Ovary (tissue), 10 donors: ENCODE measurements at places on chromosomes 4 and X.

GRCh38 chr4:100372432-100372831, 145.4 kb downstream of the EMCN start:
- no peak for DNase-seq

GRCh38 chr4:122621016-122621507, at the start of gene IL21:
TSS of gene IL21 (minus strand) at chr4:122621066. CDS start at chr4:122621011, 55 bp downstream.
- no peak for DNase-seq

GRCh38 chr4:105306158-105306781, 159.6 kb downstream of the TET2 start:
- DNase-seq = no peak

DNA sequence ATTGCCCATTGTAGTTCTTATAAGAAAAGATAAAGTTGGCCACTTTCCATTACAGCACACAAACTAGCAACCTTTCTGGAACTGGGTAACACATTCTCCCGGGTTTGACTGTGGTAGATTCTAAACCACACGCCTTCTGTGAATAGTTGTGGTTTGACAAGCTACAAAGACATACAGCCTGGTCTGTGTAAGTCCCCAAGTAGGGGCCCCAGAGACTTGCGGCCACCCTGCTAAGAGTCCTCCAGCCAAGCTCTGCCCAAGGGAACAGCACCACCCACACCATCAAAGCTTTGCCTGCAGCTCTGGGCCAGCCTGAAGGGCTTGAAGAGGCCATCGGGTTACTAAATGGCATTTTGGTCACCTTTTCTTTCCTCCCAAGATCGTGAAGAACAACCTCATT, 203.4 kb downstream of the MAML3 start:
- DNase-seq = no peak

- no peak for DNase-seq
Measured at GRCh38 chrX:46582325-46582724, 8.8 kb downstream of the CHST7 start.

DNA sequence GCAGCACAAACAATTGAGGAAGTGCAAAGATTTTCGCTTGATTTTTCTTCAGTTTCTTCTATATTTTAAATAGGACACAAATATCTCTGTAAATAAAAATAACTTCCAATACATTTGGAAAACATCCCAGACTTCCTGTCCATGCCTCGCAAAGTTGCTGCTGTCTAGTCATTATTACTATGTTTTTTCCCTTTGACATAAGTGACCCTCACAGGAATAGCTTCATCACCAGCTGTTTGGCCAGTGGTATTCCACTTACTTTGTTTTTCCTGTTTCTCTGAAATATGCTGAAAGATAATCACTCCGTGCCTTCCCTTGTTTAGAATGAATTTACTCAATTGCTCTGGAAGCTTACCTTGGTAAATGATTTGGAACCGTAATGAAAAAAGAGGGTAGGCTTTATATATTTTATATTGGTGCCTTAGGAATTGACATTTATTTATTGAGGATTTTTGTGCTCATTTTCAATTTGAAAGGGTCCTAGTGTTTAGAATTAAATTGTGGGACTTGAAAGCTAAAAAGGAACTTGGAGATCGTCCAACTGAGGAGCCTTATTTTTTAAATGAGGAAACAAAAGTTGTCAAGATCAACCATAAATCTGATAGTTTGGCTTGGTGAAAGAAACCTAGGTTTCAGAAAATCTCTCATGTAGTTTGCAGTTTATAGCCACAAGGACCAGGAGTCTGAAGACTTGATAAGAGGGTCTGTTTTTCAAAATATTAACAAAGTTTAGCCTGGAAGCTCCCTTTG, 65.6 kb downstream of the CDKL5 start:
- DNase-seq = no peak

DNA sequence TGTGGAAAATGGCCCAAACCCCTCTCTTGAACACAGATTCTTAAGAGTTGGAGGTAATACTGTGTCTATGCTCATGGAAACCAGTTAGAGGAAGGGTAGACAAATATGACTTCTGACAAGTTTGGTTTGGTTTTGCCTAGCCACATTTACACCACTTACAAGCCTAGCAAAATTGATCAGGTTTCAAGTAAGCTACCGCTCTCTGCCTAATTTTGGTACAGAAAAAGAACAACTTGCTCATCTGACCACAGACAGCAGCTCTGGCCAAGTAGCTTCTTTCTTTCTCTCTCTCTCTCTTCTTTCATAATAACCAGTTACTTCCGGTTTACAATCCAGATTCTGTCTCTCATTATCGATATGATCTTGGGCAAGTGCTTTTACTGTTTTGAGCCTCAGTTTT, 260.0 kb downstream of the GLUD2 start:
- no peak for DNase-seq

DNA sequence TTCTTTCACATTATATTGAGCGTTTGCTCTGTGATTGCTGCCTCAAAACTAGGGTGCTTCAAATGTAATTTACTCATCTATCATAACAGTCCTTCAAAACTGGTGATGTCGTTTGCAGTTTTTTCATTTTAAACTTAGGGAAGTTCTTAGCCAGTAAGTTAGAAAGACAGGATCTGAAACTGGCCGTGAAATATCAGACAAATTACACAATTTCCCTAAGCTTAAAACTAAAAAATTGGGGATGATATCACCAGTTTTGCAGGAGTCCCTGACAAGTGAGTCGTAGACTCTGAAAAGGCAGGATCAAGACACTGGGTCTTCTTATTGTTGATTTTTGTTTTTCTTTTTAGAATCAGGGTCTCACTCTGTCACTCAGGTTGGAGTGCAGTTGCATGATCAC, 44.8 kb downstream of the MOB1B start:
- no peak for DNase-seq

DNA sequence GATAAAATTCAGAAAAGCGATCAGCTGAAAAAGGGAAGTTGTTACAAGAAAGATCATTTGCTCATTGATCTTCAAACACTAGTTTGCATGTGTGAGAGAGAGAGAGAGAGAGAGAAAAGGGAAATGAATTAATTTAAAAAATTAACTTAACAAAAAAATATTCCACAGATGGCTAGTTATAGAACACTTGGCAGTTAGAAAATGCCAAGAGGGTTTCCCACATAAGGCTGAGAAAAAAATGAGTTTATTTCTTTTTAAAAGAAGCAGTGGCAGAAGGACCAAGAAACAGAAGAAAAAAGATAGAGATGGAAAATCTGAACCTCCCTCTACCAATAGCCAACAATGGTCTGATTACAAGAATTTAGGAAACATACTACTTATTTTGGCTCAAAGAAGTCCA, 47.1 kb downstream of the FGF13 start:
- DNase-seq = no peak

DNA sequence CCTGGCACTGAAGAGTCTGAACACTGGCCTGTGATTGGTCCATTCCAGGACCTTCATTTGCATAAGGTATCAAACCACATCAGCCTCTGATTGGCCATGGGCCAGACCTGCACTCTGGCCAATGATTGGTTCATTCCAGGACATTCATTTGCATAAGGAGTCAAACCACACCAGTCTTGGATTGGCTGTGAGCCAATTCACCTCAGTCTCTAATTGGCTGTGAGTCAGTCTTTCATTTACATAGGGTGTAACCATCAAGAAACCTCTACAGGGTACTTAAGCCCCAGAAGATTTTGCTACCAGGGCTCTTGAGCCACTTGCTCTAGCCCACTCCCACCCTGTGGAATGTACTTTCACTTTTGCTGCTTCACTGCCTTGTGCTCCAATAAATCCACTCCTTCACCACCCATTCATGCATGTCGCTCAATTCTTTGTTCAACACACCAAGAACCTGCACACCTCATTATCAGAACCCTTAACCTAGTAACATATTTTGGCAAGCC, 14.2 kb upstream of the HERC5 start:
- no peak for DNase-seq

- DNase-seq = no peak
Measured at GRCh38 chr4:117965622-117966021, 68.7 kb upstream of the NDST3 start.

GRCh38 chr4:54228961-54229501, at the start of gene PDGFRA:
TSS of gene PDGFRA (plus strand) at chr4:54229293. CDS start at chr4:54258769, 29,476 bp downstream.
- peak; percentile 95 for DNase-seq

DNA sequence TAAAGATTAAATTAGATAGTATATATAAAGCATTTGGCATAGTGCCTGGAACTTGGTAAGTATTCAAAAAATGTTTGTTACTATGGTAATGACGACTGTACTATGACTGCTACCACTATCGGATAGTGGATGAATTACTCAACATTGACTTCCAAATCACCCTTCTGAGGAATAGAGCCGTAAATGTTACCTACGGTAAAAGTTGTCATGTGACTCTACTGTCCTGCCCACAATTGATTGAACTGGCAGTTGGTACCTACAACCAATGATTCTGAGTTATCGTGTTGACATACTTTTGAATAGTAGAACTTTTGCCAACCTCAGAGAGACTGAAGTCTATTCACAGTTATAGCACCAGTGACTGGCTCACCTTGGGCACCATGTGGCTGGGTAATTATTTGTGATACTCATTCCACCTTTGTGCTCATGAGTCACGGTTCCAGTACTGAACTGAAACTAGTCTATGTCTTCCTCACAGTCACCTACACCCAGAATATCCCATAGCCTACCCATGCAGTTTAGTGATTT, 185.5 kb upstream of the PITX2 start:
- no peak for DNase-seq

- no peak for DNase-seq
Measured at GRCh38 chr4:77092975-77093374, 17.2 kb upstream of the CCNI start.

DNA sequence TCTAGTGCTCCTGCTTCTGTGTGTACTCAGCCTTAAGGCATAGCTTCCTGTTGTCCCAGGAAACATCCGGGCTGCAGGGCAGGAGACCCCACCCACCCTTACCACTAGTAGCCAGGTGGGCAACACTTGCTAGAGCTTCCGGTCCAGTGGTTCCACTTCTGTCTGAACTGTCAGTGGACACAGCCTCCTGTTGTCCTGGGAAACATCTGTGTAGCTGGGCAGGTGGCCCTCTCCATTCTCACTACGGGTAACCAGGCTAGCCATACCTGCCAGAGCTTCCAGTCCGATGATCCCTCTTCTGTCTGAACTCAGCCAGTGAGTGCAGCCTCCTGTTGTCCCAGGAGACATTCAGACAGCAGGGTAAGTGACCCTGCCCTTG, 372.2 kb downstream of the INPP4B start:
- DNase-seq = no peak

- DNase-seq = no peak
Measured at GRCh38 chrX:136646602-136647239, 1.2 kb upstream of the CD40LG start.

GRCh38 chr4:76704133-76704881, 193.6 kb downstream of the SOWAHB start:
- DNase-seq = no peak

DNA sequence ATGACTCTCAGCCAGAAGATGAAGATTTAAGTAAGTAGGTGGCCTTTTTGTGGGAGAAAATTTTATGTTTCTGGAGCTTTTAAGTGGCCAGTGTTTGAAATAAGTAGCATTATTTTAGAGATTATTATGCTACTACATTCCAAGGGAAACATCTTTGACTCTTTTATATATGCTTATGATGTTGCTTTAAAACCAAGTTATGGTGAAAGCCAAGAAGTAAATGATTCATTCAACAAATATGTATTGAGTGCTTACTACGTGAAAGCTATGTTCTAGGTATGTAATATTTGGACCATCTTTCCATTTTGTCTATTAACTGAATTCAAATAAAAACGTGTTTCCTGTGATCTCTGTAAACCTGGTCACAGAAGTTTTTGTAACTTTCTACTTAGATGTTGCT, 58.3 kb downstream of the ZFX start:
- DNase-seq = no peak

DNA sequence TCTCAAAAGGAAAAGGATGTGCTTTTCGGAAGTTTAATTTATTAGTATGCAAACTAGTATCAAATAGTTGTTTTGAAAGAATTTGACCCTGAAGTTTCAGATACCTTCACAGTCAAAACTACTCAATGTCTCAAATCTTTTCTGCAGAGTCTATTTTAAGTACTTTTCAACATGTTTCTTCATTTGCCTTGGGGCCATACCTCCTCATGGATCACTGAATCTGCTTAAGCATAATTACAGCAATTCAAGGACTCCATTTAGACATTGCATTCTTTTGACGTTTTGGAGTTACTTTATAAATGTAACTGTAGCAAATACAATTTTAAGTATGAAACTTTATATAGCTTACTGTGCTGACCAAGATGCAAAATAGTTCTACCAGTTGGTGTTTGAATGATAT, 25.5 kb downstream of the PALLD start:
- DNase-seq = no peak

DNA sequence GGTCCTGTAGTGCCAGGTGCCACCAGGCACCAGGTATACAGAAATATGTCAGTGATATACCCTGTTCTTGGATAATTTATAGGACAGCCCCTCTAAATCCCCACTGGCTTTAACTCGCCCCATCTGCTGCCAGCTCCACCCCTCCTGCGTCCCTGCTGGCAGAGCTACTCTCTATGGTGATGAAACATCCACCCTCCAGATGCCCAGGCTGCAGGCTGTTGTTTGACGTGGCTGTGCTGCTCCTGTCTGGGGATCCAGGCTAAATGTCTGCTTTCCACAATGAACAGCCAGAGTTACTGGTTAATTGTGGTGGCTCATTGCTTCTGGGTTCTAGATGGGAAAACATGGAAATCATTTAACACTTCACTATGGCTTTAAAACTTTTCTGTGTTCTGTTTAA, 12.9 kb downstream of the NHSL2 start:
- DNase-seq = no peak

- DNase-seq = no peak
Measured at GRCh38 chrX:119518371-119518770, 46.8 kb downstream of the STEEP1 start.

GRCh38 chr4:56360071-56360470, 27.2 kb downstream of the AASDH start:
- DNase-seq = no peak

DNA sequence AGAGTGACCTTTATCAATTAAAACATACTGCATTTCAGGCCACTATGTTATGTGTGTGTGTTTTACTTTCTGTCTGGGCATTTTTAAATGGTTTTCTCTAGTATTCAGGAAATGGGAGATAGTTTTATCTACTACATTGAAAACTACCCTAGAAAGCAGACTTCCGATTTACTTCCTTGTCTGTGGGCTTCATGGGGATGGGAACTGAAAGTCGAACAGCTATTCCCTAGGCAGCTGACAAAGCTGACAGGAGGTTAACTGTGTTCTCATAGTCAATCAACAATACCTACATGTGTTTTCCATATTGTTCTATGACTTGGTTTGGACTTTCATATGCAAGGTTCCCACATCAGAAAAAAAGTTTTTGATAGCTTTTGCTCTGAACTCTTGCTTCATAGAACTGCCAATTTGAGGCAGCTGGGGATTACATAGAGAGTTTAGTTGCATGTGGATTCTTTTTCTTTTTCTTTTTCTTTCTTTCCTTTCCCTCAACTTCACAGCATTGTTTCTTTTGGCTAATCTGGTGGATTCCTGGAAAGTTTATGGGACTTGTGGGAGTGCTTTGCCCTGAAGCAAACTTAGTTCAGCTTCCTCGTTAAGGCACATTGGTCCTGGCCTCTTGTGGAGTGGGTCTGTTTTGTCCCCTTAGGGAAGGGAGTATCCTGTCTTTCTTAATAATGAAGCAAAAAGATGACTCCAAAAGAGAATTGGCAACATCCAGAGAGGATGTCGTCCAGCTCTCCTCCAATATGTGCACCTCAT, 327.1 kb upstream of the GIMD1 start:
- DNase-seq = no peak
